ENCODE measurements at places on chromosomes 5 and 9.

GRCh38 chr9:137138722-137139467 lies at the start of gene GRIN1:
GRIN1 (plus strand) TSS chr9:137139154; CDS start chr9:137139487, 333 bp downstream.
- DNase-seq, result no peak

GRCh38 chr5:62115014-62115413 lies 191.0 kb upstream of the KIF2A start:
- DNase-seq, result no peak

GRCh38 chr5:172479784-172480115 lies 25.4 kb upstream of the SH3PXD2B start:
- DNase-seq, result no peak

GRCh38 chr5:56557198-56557597 lies 258.2 kb upstream of the MAP3K1 start:
- no peak for DNase-seq

Data from NCI-H1092 treated with DMSO at 0.1 percent for 48 hours (cell line).